ENCODE measurements at places on chromosomes 4 and X. TPM values are rescaled to one million over a fixed set of nuclear protein-coding genes. Genes with fewer than 3 reads are reported as not detected.

Gene GAGE12E
- polyA plus RNA-seq = not detected

Gene JCHAIN
- polyA plus RNA-seq = 69.5 TPM

Gene UPF3B
- polyA plus RNA-seq = 4.5 TPM

Gene FGD1
- 0.32 TPM for polyA plus RNA-seq

Gene DMRTC1
- polyA plus RNA-seq = not detected

Gene ODAM
- not detected for polyA plus RNA-seq

Gene PAGE1
- polyA plus RNA-seq = not detected

Gene EXOC1L
- polyA plus RNA-seq = not detected

Gene GPRASP1
- 0.51 TPM for polyA plus RNA-seq

Gene RTL3
- not detected for polyA plus RNA-seq

Gene ADGRL3
- 0.07 TPM for polyA plus RNA-seq

Gene ZCCHC18
- polyA plus RNA-seq = not detected

Gene ASMT
- not detected for polyA plus RNA-seq

Gene TET2
- 0.88 TPM for polyA plus RNA-seq

Gene FAM47E
- polyA plus RNA-seq = 2.5 TPM

Gene HMGB3
- polyA plus RNA-seq = 46.7 TPM

Gene TENM3
- 0.70 TPM for polyA plus RNA-seq

Gene PAGE5
- polyA plus RNA-seq = 0.24 TPM

Gene MFAP3L
- 18.6 TPM for polyA plus RNA-seq

Gene HPGDS
- 0.25 TPM for polyA plus RNA-seq

Gene DDX60
- 4.2 TPM for polyA plus RNA-seq

Gene CXCL3
- polyA plus RNA-seq = 0.96 TPM
